Mesangial cell (primary cell): ENCODE measurements at places on chromosomes 11 and 22. TPM values are rescaled to one million over a fixed set of nuclear protein-coding genes. Genes with fewer than 3 reads are reported as not detected.

The FGF19 gene
- not detected in 2 replicates for total RNA-seq

The LRRC4C gene
- total RNA-seq = 0.51 TPM in 1 of 2 replicates, not detected in the other

The GRM5 gene
- under 0.01 and 0.13 TPM in 2 replicates for total RNA-seq

The NUP50 gene
- 37.1 and 78.4 TPM in 2 replicates for total RNA-seq

The POU2AF2 gene
- not detected in 2 replicates for total RNA-seq

The MYBPC3 gene
- total RNA-seq = not detected in 2 replicates
